ENCODE measurements at places on chromosomes 5 and 9.

DNA sequence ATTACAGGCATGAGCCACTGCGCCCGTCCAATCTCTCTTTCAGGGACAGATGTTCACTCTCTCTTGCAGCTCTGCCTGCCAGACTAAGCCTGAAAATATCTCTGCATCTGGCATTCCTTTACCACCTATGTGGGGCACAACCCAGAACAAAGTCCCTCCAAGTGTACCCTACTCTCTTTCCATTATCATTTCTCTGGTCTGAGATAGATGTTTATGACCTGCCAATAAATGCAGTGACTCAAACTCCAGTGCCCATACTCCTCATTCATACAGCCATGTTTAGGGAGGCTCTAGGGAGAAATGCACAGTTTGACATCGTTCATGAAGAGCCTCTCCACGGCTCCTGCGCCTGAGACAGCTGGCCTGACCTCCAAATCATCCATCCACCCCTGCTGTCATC, at the start of gene BTNL3:
TSS of gene BTNL3 (plus strand) at position 255 of the 400 bp plus-strand sequence. CDS start 183 bp downstream, outside the sequence.
- no peak for DNase-seq

DNA sequence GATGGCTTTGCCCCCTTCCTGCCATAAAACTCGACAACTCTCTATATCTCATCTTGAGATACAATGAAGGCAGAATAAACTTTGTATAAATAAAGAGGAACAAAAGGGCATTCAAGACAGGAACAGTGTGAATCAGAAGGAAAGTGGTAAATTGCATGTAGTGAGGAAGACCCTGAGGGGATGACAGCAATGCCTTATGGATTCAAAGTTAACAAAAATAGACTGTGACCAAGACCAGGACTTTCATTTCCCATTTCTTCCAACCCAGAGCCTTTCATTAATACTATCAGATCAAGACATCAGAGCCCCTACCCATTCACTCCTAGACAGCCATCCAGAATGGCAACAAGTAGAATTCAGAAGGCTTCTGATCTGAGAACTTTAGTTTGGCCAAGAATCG, 46.4 kb upstream of the ZNF462 start:
- no peak for DNase-seq

GRCh38 chr5:3963652-3964051, 368.0 kb downstream of the IRX1 start:
- no peak for DNase-seq

GRCh38 chr5:149614034-149614907, 33.0 kb downstream of the ARHGEF37 start:
- no peak for DNase-seq

DNA sequence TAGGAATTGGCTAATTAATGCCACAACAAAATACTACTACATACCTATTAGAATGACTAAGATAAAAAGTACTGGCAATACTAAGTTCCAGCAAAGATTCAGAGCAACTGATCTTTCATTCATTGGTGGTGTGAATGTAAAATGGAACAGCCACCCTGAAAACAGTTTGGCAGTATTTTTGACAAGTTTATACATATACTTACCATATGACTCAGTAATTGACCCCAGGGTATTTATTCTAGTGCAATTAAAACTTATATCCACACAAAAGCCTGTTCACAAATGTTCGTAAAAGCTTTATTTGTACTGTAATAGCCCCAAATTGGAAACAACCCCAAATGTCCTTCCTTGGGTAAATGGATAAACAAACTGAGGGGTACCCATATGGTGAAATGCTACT, 270.8 kb upstream of the ACTBL2 start:
- DNase-seq: no peak

GRCh38 chr9:114000671-114001409, 77.3 kb downstream of the AMBP start:
- no peak for DNase-seq

GRCh38 chr9:114678795-114679194, 3.2 kb downstream of the TEX48 start:
- no peak for DNase-seq

DNA sequence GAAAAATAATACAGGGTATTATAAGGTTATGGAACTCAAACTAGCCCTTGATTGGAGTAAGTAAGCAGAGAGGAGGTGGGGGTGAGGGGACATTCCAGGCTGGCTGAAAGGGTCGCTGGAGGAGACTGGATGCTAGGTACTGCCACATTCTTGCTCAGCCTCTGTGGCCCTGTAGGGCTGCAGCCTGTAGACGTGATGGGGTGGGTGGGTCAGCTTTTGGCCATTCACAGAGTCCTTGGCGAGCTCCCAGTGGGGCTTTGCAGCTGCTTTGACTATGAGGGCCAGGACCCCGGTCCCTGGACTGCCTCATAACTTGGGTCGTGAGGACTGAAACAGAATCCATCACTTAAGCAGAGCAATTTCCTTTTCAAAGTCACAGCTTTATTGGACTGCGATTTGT, 4.2 kb upstream of the GDNF start:
- DNase-seq: no peak

GRCh38 chr9:120438836-120439546, 141.0 kb downstream of the CDK5RAP2 start:
- no peak for DNase-seq

- no peak for DNase-seq
These were observed 76.6 kb downstream of the RALGPS1 start for GRCh38 chr9:126991183-126991582.

- no peak for DNase-seq
These were observed 4.2 kb upstream of the ANXA2R start for GRCh38 chr5:43044181-43044914.

- peak; percentile 86 for DNase-seq
These were observed at the start of gene LHX2 for GRCh38 chr9:124011460-124012301. TSS of gene LHX2 (plus strand) at chr9:124011768. CDS start at chr9:124012349, 581 bp downstream.

DNA sequence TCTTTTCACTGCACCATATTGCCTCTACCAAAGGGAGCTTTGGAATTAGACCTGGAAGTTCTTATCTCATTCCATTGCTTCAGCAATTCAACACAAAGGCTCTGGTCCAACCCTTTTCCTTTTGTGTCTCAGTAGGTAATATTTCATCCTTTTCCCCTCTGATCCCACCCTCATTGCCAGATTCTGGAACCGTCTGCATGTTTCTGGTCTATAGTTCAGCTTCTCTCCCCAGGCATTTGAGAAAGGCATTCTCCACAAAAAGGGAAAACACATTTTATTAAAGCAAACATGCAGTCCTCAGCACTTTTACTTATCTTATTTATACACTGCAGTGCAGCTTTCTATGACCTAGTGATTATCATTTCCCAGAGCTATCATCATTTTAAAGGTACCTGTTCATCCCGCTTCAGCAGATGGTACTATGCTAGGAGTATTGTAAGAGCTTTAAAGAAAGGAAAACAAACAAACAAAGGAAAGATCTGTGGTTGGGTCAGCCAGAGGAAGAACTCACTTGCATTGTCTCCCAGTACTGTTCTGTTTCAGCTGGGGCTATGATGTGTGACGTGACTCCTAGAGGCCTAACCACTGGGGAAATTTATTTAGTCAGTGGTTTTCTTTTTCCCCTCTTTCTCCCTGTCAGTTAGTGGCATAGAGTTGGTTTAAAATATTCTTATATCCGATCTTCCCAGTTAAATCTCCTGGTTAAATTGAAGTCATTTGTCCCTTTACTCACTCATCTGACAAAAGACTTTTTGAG, 269.2 kb downstream of the TMEM38B start:
- no peak for DNase-seq

DNA sequence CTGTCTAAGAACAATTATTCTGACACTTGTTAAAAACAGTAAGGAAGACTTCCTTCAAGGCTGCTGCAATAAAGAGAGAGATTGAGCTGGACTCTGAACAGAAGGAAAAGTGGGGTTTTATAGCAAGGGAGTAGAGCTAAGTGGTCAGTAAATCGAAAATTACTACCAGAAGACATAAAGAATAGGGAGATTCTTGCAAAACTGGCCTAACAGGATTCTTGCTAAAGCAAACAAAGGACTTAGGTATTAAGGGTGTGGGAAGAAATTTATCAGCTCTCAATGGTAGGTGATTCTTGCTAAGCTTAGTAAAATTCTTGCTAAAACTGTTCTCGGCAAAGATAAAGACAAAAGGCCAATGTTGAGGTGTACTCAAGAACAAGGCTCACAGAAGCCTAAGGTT, 300.5 kb downstream of the SLCO4C1 start:
- no peak for DNase-seq

DNA sequence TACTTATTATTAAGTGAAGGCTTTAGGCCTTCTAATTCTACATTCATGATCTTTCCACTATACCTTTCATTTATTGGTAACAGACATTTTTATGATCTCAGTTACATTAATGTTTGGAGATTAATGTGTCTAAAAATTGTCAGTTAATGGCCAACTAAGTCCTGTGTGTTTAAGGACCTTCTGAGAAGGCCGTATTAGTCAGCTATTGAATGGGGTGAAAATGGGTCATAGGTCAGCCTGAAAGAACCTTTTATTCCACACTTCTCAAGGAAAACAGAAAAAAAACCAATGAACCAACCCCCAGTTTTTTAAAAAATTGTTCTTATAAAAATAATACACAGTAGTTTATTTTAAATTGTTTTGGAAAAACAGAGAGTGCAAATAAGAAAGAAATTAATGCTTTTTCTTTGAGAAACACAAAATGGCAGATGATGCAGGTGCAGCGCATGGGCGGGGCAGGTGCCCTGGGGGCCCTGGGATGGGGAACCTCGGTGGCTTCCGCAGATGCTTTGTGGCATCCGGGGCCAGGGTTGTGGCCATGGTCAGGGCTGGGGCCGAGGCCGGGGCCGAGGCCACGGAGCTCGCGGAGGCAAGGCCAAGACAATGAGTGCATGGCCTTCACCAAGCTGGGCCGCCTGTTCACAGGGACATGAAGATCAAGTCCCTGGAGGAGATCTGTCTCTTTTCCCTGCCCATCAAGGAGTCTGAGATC, 141.9 kb downstream of the SPATA31D1 start:
- DNase-seq: no peak

- DNase-seq: no peak
These were observed 306.1 kb upstream of the DMRT1 start for GRCh38 chr9:535356-535755.

GRCh38 chr9:18999173-18999785, 33.7 kb downstream of the SAXO1 start:
- DNase-seq: no peak

DNA sequence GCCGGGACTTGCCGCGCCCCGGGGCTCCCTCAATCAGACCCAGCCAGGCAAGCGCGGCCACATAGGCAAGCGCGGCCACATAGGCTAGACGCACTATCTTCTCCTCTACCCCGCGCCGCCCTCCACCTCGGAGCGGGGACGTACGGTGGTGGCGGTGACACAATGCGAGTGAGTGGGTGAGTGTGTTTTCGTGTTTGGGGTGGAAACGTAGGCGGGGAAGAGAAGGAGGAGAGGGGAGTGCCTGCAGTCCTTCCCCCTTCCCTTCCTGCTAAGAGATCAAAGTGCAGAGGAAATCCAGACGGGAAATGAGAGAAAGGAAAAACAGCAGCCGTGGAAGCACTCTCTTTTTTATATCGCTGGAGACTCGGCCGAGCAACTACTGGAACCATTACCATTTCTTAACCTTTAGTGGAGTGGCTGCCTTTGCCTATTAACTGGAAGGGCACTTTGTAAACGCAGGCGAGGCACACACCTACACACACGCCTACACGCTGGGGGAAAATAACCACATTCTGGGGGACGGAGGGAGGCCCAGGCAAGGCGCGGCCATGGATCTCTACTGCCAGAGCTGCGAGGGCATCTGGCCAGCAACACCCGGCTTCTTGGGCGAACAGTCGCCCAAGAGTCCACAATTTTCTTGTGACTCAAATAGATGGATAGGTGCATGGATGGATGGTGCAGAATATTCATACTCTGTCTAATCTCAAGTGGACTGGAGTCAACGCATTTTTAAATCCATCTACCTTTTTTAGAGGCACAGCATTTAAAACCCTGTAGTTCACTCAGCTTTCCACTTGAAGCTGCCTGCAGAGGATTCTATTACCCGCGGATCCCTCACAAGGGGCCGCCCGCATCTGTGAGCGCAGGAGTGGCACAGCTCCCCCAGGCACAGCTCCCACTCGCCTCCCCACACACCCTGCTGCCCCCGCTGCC, 2.1 kb downstream of the EDIL3 start:
- peak; percentile 76 for DNase-seq

- no peak for DNase-seq
These were observed 86.0 kb downstream of the FSTL4 start for GRCh38 chr5:133526368-133526767.

GRCh38 chr9:127816362-127816725, 13.7 kb downstream of the FPGS start:
- DNase-seq: no peak

DNA sequence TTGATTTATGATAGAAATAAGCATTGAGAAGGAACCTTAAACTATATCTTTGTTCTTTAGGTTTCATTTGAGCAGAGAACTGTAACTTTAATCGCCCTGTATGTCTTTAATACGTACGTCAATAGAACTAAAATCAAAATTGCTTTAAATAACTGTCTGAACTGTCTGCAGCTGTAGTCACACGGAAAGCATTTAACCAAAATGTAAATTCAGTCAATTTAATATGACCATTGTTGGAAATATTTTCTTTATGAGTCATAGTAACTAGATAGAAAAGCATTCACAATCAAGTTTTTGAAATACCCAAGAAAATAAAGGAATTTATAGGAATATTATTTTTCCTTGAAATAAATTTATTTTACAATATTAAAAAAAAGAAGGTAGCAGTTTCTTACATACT, 157.1 kb upstream of the CDH6 start:
- DNase-seq: no peak

DNA sequence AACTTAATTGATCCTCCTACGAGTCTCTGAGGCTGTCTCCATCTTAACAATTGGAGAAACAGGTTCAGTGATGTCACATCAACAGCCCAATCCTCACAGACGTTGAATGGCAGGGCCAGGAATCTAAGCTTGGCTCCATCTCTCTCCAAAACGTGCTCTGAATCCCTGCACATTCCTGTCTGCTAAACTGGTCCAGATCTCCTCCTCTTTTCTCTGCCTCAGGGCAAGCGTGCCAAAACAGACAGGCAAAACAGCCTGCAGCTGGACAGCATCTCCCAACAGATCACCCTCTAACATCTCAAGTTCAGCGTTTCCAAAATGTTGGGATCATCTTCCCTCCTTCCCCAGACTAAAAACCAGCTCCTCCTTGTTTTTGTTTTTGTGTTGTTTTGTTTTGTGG, 6.6 kb downstream of the FBP1 start:
- DNase-seq: no peak

- no peak for DNase-seq
These were observed 5.6 kb upstream of the GPX3 start for GRCh38 chr5:151014680-151015343.

- DNase-seq: no peak
These were observed 166.6 kb downstream of the AP3B1 start for GRCh38 chr5:78127875-78128274.

- no peak for DNase-seq
These were observed 128.9 kb upstream of the PTPN3 start for GRCh38 chr9:109627042-109627441.

GRCh38 chr5:175386526-175386925, 57.5 kb downstream of the DRD1 start:
- no peak for DNase-seq

- no peak for DNase-seq
These were observed 3.6 kb downstream of the SUSD3 start for GRCh38 chr9:93061791-93062763.

DNA sequence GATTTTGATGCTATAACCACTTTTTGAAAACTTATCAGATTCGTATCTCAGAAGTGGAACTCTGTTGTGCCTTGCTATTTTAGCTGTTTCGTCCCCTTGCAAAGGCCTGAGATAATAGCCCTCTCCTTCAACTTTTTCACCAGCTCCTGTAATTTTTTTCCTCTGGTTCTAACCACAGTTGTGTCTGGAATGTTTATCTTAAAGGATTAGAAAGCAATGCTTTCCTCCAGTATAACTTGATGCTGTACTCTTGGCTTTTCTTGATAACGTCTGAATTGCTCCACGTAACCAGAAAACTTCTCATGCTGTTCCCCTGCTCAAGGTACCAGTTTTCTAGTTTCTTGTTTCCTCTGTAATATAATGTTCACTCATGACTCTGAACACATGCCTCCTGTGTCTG, 209.4 kb downstream of the DTWD2 start:
- no peak for DNase-seq
